Activated CD8-positive, alpha-beta memory T cell treated with anti-CD3 and anti-CD28 coated beads, Interleukin-2, amount 50 U/mL, for 4 hours (primary cell): ENCODE measurements at places on chromosomes 1 and 21.

DNA sequence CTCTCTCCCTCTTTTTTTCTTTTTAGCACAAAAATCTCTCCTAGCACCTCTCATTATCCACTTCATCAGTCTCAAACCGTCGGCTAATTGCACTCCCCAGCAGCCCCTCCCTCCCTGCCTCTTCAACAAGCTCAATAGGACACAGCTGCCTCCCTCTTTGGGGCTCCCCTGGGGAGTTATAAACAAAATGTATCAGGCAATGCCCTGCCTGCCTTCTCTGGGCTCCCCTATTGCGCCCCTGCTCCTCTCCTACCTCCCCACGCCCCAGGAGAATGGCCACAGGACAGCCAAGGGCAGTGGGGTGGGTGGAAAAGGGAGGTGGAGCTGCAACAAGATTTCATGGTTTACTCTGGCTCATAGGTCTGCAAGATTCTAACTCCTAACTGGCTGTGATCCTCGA is 147.1 kb upstream of the GRIK3 start:
- DNase-seq, result no peak

DNA sequence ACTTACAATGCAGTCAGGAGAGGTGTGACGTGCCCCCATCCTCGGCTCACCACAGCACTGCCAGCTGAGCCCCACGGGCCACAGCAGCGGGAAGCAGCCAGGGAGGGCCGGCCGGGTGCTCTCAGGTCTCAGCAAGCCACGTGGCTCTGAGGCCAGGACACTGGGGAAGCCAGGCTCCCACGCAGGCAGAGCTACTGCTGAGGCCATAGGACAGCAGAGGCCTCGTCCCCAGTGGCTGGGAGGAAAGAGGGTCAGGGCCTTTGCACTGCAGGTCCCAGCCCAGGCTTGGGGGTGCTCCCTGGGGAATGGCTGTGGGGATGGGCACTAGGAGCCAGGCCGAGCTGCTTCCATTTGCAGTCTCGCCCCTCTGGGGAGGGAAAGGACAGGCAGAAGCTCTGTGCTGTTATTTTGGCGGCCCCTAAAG is 5.8 kb downstream of the LRRC47 start:
- no peak for DNase-seq

DNA sequence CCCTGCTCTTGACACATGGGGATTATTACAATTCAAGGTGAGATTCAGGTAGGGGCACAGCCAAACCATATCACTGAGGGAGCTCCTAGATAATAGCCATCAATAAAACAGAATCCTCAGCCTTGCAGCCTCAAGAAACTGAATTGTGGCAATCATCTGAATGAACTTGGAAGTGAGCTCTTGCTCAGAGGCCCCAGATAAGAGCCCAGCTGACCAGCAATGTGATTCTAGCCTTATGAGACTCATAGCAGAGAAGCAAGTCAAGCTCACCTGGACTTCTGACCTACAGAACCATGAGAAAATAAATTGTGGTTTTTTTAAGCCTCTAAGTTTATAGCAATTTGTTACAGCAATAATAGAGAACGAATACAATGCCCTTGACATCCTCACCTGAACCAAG is 302.5 kb downstream of the LTN1 start:
- no peak for DNase-seq

- DNase-seq, result no peak
Measured at GRCh38 chr1:225347123-225347683, 80.6 kb downstream of the LBR start.

DNA sequence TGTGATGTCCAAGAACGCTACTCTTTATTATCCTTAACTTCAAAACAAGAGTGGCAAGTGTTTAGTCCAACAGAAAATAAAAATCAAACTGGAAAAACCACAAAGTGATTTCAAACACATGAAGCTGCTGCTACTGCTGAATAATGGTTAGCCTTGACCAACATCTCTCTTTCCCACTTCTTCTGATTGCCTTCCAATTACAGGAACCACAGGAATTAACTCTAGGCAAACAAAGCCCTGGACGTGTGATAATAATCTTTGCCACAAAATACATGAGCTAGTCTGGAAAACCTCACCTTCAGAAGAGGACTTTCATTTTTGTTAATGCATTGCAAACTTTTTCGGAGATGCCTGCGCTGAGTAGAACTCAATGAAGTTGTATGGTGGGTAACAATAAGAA is 48.6 kb upstream of the COL11A1 start:
- no peak for DNase-seq

DNA sequence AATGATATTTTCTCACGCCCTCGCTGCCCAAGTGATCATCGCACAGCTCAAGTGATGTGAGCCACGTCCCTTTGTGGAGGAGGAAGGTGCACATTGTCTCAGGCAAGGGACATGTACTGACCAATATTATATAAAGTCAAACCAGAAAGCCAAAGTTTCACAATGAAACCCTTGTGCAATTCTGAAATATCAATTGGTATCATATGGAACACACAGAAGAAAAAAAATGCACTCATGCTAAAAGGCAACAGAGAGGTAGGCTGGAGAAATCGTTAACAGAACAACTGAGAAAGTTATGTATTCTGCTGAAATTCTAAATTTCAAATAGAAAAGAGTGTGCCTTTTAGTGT is 1.9 kb downstream of the JAM2 start:
- DNase-seq, result no peak

DNA sequence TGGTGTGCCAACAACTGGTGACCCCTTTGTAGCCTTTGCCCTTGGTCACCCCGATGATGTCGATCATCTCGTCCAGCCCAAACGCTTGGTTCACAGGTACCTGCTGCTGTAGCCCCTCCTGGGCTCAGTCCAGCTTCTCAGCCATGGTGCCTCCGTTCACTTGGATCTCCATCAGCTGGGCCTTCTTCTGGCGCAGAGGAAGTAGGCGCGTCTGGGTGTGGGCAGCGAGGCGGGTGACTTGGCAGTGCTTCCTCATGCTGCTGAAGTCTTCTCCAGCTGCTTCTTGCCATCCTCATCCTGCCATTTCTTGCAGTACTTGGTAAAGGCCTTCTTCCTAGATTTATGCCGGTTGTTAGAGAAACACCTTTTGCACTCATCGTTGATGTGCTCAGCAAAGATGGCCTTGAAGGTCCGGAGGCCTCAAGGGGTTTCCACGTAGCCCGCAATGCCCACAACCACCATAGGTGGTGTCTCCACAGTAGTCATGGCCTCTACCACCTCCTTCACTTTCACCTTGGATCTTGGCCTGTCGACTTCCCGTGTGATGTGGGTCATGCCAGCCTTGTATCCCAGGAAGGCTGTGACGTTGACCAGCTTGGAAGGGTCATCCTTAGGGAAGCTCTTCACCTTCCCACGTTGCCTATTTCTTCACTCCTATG is 13.0 kb downstream of the DOP1B start:
- no peak for DNase-seq

DNA sequence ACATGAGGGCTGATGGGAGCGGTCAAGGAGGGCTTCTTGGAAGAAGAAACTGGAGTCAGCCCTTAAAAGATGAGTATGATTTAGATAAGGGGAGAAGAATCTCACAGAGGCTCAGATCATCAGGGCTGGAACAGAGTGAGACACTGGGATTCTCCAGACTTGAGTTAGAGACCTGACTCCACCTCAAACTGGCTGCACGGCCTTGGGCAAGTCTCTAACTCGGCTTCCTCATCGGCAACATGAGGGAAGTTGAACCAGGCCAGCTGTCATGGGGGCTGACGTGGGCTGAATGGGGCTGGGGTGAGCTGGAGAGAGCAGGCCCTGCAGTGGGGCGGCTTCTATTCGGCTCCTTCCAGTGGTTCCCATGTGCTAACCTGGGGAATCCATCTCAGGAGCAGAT is 2.5 kb downstream of the C1QC start:
- DNase-seq, result no peak

GRCh38 chr1:112713466-112714312 is 1.4 kb downstream of the PPM1J start:
- DNase-seq, result no peak

- no peak for DNase-seq
Measured at GRCh38 chr1:182556279-182556678, 32.8 kb downstream of the RNASEL start.

DNA sequence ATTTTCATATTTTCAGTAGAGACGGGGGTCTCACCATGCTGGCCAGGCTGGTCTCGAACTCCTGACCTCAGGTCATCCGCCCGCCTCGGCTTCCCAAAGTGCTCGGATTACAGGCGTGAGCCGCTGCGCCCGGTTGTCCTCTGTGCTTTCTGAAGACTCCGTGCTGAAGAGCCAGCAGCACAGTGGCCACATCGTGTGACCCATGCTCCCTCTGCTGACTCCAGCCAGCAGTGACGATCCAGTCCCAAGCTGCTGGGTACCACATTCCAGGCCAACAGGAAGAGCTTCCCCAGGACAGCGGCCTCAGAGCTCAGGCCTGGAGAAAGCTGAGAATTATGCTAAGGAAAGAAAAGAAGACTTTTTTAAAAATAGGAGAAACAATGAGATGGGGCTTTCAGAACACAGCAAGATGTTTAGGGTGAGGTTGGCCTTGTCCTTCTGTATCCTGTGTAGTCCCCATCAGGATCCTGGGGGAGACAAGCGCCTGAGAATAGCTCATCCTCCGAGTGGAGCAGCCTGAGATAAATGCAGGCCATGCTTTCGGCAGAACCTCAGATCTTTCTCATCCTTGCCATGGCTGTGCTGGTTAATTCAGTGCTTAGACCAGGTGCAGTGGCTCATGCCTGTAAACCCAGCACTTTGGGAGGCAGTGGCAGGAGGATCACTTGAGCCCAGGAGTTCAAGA is 207.1 kb downstream of the SLC35F3 start:
- no peak for DNase-seq

DNA sequence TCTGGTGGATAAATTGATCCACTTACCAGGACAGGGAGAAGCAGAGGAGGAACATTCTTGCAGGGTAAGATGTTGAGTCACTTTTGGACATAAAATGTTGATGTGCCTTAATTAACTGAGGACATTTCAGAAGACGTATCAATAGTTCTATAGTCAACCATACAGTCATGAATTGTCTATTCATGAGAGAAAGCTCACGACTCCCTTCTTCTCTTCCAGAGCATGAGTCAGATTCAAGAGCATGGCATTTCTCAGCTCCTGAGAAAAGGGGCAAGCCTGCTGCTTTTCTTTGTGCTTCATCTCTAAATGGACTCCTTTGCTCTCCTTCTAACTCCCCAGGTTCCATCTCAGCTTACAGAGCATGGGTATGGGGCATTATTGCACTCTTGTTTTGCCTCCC is 55.7 kb downstream of the ADGRL4 start:
- no peak for DNase-seq

- no peak for DNase-seq
Measured at GRCh38 chr1:187396226-187396625, 567.5 kb downstream of the PLA2G4A start.

GRCh38 chr1:229650045-229650444 is 24.0 kb downstream of the URB2 start:
- DNase-seq, result no peak

DNA sequence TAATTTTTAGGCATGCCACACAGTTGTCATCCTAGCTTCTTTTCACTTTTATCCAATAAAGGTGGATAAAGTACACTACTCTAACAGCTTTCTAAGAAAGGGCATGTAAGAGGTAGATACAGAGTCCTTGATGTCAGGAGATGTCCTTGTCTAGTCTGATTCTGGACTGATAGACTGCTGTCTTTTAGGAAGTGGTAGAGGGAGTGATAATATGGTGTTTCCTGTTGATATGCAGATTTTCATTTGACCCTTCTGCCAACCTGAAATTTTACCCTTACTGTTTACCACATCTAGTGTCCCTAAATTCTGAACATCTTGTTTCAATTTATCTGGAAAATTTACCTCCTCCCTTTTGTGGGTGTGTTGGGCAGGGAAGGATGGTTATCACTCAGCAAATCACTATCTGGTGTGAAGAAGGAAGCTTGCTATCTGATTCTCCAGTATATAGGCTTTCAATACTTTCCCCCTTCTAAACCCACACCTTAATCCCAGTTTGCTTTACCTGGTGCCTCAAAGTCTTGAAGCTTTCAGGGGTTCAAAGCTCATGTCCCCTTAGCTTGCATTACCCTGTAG is 354.9 kb upstream of the SNX7 start:
- no peak for DNase-seq

DNA sequence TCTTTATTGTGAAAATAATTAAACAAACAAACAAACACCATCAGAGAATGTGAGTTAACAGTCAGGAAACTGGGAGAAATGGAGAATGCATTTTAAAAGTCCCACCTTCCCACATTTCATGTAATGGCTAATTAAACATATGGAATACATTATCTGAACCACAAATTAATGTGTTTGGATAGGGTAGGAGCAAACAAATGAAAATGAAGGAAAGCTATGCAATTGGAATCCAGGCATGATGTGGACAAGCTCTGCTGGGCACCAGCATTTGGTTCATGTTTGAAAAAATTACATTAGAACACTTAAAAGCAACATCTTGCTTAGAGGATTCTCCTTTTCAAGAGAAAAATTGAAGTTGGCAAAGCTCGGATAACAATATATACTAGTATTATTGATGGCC is 628.1 kb downstream of the LMO4 start:
- no peak for DNase-seq

- DNase-seq, result no peak
Measured at GRCh38 chr1:215569986-215570824, 3.1 kb downstream of the KCTD3 start.

GRCh38 chr1:243475966-243476365 is 220.1 kb downstream of the SDCCAG8 start:
- DNase-seq, result no peak

GRCh38 chr1:4730078-4730477 is 75.7 kb downstream of the AJAP1 start:
- DNase-seq, result no peak

DNA sequence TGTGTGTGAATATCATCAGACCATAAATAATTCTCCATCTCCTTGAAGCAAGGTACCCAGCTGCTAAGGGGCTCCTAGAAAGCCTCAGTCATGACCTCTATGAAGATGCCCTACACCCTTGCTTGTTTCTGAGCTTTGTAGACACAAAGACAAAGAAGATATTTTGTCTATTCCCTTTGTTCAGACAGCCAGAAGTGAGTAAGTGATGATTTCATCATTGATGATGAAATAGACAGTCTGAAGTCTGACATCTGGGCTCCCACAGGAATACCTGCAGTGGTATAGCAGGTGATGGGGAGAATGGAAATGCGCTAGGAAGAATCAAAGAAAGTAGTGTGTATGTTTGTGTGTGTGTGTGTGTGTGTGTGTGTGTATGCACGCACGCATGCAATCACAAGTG is 82.2 kb upstream of the DPT start:
- DNase-seq, result no peak

- no peak for DNase-seq
Measured at GRCh38 chr1:81670286-81670685, 130.4 kb upstream of the ADGRL2 start.

DNA sequence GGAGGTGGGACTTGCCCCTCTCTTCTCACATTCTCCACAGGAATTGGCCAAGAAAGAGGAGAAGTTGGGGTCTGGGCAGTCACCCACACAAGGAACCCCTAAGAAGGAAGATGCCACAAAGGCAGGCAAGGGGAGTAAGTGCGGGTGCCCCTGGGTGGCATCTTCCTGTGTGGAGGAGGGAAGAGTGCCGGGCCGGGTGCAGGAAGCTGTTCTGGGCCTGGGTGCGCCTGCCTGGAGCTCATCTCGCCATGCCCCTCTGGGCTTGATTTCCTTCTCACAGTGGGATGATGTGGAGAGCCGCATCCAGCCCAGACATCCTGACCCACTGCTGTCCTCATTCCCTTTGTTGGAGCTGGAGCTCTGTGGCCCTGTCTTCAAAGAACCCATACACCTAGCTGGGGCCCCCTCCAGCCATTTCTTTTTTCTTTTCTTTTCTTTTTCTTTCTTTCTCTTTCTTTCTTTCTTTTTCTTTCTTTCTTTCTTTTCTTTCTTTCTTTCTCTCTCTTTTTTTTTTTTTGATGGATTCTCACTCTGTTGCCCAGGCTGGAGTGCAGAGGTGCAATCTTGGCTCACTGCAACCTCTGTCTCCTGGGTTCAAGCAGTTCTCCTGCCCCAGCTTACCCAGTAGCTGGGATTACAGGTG is 9.3 kb downstream of the LRRC71 start:
- no peak for DNase-seq

GRCh38 chr1:97066860-97067259 is 345.3 kb downstream of the PTBP2 start:
- DNase-seq, result no peak
